Hematopoietic multipotent progenitor cell (in vitro differentiated cells): ENCODE measurements at places on chromosomes 2 and 18. TPM values are rescaled to one million over a fixed set of nuclear protein-coding genes. Genes with fewer than 3 reads are reported as not detected.

- no peak for DNase-seq
These were observed 64.8 kb downstream of the TNS1 start for GRCh38 chr2:217938036-217938435.

DNA sequence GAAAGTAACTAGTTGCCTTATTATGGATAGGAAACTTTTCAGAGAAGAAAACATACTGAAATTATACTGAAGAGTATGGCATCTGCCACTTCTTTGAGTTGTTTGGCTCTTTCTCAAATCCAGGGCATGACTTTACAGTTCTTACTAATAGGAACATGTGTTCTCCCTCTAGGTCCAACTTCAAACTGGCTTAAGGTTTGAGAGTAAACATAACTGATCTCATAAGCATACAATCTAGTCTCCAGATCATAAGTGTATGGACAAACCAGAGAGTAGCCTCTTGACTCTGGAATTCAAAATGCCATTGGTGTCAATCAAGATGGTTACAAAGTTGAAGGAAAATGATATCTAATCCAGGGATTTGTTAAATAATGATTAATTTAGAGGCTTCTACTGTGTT lies 101.5 kb downstream of the NYAP2 start:
- DNase-seq = no peak

DNA sequence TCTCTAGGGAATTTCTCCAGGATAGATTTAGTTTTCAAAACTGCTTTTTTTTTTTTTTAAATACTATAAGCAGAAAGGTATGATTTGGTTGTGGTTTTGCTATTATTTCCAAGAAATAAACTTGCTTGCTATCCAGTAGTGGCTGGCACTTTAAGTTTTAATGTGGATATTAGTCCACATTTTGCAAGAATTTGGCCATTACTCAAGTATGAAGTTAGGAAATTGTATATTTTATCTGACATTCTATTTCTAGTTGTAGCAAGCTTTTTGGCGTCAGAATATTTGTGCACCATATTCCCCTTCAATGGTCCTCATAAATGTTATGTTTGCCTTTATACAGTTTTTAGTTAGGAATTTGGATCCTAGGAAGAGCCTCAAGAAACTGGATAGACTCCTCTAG lies 226.3 kb downstream of the ZNF521 start:
- DNase-seq = no peak

DNA sequence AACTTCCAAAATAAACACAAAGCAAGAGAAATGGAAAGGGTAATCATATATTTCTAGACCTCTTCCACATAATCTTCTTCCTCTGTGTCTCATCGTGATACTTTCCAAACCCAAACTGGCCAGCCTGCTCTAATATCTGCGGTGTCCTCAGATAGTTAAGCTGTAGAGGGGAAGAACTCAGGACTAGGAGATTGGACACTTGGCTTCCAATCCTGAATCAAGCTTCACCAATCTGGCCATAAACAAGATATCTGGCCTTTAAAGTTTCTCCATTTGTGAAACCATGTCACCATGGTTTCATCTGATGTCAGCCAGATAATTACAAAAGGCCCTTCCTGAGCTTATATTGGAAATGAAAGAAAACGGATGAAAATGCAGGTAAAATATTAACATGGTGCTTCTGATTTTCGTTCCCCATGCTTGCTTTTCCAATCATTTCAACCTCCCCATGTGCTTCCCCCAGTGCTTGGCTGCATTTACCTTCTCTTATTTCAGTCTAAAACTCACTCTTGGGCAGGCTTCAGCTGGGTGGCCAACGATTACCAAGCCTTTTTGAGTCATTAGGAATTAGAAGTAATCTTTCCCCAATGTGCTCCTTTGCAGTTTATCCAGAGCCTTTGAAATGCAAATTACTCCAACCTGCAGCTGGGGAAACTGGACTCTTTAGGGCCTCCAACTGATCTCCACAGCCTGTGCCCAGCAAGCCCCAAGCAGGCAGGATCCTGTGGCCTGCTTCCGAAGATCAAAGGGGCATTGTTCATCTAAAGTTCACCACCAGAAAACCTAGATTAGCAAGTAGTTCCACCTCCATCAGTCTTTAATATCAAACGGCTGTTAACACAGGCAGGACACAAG lies 44.5 kb upstream of the MYCN start:
- DNase-seq = no peak

GRCh38 chr18:63953811-63954210 lies 4.7 kb downstream of the HMSD start:
- no peak for DNase-seq

DNA sequence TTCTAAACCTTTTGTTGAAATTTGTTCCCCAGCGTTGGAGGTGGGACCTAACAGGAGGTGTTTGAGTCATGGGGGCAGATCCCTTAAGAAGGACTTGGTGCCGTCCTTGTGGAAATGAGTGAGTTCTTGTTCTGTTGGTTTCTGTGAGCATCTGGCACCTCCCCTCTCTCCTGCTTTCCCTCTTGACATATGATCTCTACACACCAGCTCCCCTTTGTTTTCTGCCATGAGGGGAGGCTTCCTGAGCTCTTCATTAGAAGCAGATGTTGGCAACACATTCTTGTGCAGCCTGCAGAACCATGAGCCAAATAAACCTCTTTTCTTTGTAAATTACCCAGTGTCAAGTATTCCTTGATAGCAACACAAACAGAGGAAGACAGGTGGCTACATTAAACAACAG lies 23.8 kb downstream of the NABP1 start:
- DNase-seq = no peak

- no peak for DNase-seq
These were observed 408.4 kb downstream of the HRH4 start for GRCh38 chr18:24868760-24869237.

GRCh38 chr2:100802066-100802465 lies 17.9 kb upstream of the NPAS2 start:
- no peak for DNase-seq

- no peak for DNase-seq
These were observed 44.2 kb upstream of the AQP4 start for GRCh38 chr18:26909599-26910290.

DNA sequence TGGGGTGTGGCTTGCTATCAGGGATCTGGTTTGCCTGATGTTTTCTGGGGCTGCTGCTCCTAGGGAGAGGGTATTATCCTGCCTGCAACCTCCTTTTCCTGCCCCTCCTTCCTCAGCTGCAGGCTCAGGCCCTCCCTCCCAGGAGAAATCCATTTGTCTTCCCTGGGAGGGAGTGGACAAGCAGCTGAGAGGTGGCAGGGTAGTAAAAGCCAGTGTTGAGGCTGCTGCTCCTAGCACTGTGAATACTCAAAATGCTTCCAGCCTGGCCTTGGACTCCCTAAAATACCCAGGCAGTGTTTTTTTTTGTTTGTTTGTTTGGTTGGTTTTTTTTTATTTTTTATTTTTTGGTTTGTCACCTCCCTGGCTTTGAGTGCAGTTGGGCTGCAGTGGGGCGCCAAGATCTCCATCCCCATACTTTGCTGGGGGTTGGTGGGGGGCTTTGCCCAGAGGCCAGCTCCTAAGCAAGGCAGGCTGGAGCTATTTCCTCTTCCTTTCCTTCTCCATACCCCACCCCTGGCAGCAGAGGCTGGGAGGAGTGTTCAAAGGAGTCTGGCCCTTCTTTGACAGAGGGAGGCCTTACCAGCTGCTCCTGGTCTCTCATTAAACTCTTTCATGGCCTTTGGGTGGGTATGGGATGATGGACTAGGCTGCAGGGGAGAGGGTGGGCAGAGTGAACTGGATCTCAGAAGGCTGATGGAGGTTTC lies 13.6 kb downstream of the HOXD3 start:
- DNase-seq = no peak

DNA sequence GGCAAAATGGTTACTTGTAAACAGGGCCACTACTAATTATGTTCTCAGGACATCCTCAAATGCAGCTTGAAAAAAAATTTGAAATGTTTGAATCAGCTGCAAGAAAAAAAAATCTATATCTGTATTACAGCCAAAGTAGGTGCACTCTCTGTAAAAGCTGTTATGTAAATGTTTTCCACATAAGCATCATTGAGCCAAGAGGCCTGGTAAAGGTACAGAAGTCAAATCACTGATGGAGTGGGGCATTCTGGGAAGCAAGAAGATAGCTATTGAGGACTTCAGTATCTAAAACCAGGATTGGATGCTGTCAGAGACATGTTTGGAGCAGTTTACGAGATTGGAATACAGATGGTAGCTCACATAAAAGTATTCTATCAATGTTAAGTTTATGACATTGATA lies 80.3 kb downstream of the MAPRE2 start:
- DNase-seq = no peak

DNA sequence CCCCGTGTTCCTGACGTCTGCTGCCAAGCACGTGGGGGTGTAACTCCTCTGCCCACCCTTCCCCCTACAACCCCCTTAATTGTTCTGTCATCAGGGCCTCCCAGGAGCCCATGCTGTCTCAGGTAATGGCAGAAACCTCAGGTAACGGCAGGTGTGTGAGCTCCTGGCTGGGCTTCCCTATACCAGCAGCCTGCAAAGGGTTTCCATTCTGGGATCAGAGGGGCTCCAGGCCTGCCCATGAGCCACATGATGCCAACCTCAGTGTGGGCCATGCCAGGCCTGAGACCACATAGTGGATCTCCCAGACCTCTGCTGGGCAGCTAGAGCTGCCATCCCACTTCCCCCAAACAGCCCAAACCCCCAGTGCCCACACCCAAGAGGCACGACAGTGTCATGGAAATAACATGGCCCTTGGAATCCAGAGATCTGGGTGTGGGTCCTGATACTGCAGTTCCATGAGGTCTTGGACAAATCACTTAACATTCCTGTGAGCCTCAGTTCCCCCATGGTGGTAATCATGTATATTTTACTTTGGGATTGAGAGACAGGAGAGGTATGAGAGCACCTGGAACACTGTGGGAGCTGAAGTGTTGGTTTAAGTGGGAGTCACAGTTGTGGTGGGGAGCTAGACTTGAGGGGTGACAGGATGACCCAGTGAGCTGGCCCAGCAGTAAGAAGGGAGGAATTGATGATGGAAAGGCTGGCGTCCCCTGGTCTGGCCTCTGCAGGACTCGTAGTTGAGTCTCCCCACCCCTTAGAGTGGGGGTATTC lies 59.6 kb downstream of the ATOH8 start:
- no peak for DNase-seq

DNA sequence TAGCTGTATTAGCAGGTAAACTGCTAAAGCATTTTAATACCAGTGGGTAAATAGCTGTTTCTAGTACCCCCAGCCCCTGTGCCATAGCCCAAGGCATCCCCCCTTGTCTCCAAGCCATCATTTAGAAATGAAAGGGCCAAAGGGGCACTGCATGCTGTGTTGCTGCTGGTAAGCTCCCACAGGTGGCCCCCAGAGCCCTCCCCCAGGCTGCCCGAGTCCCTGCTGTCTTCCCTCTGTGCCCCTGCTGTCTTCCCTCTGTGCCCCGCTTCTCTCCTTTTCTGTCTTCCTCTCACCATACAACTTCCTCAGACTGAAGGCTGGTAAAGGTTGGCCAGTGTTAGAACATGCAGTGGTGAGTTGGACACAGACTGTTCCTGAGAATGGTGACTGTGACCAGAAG lies 42.1 kb downstream of the ZAP70 start:
- DNase-seq = no peak

- no peak for DNase-seq
These were observed 22.6 kb upstream of the TMEM214 start for GRCh38 chr2:27010139-27010538.

Gene IMPA2
- total RNA-seq = 83.7 TPM

Gene IL1F10
- total RNA-seq = not detected

Gene CNTNAP5
- 0.27 TPM for total RNA-seq

Gene PDCL3
- 7.0 TPM for total RNA-seq

Gene CYTIP
- total RNA-seq = 45.5 TPM

Gene CHRND
- total RNA-seq = not detected
